NCI-H345 (cell line): ENCODE measurements at places on chromosomes 12 and 14.

DNA sequence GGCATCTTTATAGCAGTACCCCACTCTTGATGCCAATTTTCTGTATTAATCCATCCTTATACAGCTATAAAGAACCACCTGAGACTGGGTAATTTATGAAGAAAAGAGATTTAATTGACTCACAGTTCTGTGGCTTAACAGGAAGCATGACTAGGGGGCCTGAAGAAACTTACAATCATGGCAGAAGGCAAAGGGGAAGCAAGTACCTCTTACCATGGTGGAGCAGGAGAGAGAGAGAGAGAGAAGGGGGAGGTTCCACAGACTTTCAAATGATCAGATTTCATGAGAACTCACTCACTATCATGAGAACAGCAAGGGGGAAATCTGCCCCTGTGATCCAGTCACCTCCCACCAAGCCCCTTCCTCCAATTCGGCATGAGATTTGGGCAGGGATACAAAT, 84.4 kb downstream of the SLC24A4 start:
- DNase-seq: no peak

GRCh38 chr12:69097619-69098368, 141.6 kb upstream of the CPSF6 start:
- no peak for DNase-seq

DNA sequence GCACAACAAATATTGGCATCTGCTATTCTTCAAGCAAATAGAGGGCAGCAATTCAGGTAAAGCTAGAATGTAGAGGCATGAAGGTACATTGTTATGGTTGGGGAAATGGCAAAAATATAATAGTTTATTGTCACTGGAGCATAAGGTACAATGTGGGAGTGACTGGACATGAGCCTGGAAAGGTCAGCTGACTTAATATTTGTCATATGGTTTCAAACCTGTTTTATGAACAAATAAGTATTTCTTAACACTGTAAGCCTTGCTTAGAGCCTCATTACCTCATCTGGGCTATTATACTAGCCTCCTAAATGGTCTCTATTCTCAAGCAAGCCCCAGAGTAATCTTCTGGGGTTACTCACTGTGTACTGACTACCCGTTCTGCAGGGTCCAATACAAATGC, 33.7 kb downstream of the FAM177A1 start:
- DNase-seq: no peak

DNA sequence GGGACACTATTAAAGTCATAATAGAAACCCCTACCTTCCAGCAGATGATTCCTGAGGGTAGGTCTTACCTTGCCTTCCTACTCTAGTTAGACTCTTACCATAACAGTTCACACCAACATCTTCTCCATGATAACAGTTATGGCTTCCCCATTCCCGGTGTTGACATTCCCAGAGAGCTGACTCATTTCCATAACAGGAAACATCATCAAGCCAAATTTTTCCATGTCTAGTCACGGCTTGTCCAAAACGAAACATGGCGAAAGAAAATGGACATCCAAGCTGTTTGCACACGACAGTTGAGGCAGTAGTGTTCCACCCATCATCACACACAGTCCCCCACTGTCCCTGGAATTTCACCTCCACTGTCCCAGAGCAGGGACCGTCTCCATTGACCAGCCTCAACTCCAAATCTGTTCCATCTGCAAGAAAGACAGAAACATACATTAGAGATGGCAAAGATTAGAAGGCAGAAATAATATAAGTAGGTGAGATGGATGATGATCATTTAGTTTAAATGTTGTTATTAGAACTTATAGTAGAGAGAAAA, 10.6 kb downstream of the CD163L1 start:
- no peak for DNase-seq

DNA sequence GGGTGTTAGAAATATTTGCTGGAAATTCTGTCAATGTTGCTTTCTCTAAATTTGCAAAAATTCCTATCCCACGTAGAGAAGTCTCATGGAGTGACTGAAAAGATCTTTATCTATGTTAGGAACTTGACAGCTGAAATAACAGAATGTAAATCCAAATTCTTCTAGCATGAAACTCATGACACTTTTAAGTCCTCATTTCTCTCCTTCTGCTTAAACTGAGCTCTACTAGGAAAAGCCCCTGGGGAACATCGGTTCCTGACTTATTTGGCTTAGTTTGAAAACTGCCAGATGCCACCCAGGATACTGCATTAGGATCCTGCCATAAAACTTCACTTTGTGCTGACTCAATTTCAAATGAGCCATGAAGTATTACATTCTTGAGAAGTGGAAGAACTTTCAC, 426.0 kb downstream of the GALC start:
- DNase-seq: no peak

DNA sequence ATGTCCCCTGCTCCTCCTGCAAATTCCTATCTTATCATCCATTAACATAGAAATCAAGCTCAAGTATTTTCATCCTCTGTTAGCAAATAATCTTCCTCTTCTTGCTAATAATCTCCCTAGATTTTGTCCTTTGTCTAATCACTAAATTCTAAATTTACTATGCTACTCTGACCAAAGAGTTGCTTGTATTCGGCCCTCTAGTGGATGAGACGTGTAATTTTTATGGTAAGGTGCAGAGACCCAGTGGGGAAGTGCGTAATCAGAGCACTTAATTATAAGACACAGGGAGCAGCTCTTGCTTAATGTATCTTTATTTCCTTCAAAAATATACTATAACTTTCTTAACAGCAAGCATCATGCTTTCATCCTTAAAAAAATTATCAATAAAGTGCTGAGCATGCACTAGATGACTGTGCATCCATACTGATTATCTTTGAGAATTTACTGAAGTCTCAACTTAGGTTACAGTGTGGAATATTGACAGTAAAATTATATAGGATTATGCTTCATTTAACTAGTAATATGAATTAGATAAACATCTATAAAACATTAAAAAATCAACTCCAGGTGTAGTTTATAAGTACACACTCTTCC, 212.6 kb downstream of the SLC16A7 start:
- DNase-seq: peak; percentile 26

DNA sequence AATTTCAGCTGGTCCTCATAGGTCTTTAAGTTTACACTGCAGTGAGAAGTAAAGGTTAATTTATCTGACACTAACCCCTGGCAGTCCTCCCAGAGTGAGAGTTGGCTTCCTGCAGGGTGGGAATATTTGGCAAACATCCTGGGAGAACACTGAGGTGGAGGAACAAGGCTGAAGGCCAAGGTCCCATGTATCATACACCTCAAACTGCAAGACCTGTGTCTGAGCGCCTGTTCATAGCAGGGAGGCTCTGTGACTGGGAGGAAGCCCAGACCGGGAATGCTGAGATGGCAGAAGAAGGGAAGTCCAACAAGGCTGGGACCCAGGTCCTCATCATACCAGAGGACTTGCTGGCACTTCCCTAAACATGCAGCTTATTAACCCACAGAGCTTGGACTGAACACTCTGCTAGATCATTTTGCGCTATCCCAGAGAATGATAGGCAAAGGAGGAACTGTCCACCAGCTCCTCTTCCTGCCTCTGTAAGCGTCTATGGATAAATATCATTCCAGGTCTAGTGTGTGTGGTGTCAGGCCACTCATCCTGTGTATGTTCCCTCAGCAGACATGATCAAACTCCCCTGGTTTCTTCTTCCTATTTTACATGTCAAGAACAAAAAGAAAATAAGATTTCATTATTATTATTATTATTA, 199.6 kb upstream of the CNOT2 start:
- no peak for DNase-seq

- DNase-seq: no peak
These were observed 50.2 kb downstream of the EGLN3 start for GRCh38 chr14:33900706-33901105.

DNA sequence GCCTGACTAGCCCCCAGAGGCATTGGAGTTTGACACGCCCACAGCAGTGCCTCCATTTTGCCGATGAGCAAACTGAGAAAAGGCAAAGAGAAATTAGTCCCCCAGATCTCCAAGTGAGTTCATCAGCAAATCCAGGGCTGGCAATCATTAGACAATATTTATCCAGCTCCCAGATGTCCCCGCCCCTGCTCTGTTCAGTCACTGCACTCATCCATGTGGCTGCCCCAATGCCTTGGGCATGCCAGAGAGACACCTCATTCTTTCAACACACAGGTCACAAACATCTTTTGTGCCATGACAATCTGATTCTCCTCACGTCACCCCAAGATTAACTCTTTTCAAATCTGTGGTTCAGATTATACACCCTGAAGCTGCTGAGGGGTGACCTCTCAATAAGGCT, 43.5 kb downstream of the DPF3 start:
- no peak for DNase-seq

- no peak for DNase-seq
These were observed 323.9 kb downstream of the BCL11B start for GRCh38 chr14:98947911-98948595.

DNA sequence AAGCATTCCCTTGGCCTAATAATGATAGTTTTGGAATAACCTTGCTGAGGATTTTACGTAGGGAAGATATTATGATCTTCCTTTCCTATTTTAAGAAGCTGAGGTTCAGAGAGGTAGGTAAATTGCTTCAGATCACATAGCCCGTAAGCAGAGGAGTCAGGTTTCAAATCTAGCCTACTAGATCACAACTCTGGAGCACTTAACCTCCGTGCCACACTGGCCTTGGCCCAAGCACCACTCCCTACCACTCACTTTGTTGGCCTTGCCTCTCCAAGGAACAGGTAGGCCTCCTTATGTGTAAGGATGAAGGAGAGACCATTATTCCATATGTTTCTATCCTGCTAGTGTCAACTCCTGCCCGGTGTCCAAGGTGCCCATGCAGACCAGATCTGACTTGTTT, 12.4 kb upstream of the ACOT1 start:
- no peak for DNase-seq

DNA sequence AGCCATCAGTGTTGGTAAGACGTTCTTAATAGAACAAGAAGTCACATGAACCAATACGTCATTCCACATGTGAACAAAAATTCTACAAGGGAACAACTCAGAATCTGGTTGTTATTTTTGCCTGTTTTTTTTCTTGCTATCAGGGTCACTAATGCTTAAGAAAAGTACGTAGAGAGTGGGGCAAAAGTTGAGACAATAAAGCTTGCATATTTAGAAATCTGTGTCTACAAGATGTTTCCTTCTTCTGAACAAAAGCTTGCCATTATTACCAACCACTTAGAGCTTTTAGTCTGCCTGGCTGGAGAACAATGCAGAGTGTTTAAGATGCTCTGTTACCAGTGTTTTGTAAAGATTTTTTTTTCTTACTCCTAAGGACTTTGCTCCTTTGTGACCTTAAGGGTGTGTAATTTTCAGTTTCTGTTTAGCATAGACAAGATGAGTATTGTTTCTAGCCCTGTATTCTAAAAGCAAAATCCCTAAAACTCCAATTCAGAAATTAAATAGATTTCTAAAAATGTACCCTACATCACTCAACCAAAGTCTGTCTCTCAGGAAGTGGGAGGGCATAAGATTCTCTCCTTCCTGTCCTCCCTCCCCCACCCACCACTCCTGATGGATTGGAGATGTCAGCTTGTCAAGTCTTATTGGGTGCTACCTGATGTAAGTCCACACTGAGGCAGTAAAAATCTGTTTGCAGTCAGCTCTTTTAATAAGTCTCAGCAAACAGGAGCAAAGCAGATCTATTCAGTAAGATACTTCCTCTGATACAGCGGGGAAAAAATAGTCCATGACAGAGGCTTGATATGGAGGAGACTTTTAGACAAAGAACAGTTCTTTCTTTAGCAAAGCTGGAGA, 267.6 kb downstream of the GRIN2B start:
- no peak for DNase-seq

GRCh38 chr12:66156654-66157053, 13.1 kb downstream of the TMBIM4 start:
- DNase-seq: no peak

DNA sequence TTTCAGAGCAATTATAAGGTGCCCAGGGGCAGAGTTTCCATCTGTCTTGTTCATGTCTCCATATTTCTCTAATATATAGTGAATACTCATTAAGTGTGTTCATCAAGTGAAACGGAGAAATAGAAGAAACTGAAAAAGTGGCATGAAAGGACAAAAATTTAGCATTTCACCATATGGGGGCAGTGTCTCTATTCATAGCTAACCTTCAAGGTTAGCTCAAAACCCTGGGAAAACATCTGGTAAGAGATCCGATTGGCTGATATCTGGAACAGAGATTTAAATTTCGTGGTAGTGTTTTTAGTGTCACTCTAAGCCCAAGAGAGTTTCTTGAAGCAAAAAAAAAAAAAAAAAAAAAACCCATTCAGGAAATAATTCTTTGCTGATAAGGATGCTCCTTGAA, 367.5 kb downstream of the DAD1 start:
- DNase-seq: no peak

DNA sequence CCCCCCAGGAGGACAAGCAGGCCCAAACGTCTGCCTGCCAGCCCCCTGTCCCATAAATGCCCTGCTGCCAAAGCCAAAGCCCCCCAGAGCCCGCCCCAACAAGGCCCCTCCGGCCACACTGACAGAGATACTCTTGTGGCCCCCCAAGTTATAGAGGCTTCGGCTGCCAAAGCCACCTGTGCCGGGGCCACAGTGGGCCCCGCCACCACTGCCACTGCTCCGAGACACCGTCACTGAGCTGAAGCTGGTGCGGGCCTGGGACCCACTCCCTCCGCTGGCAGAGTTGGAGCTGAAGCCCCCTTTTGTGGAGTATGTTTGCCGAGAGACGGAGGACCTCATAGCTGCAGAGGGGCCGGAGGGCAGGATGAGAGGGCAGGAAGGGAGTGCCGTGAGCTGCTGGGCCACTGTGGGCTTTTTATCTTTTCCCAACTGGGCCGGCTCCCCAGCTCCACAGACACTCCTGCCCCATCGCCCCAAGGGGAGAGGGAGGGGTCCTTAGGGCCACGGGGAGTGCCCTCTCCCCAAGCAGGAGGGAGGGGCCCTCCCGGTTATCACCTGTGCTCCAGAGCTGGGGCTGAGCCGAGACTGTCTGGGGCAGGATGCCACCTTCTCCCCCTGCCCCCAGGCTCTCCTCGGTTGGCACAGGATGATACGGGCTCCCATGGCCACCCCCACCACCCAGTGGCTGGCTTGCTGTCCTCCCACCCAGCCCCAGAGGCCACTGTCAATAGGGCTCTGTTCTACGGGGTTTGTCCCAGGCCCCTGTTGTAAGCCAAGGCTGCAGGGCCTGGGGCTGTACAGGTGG, at the start of gene KRT79:
TSS of gene KRT79 (minus strand) at position 390 of the 805 bp plus-strand sequence. CDS start at position 339, 51 bp downstream.
- DNase-seq: no peak

DNA sequence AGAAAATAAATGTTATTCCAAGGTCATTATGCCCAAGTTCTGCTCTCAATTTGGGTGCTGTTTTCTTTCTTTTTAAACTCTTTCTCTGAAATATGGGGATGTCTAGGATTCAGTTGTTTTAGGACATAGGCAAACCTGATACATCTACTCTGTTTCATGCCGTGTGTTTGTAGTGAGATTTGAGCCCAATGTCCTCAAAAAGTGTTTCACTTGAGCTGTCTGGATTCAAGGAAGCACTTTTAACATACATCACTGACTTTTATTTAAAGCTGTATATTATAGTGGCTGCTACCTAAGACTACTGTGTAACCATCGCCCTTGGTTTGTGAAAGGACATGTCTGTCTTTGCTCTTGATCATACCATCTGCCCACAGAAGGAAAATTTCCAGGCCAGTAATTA, 709.3 kb upstream of the STXBP6 start:
- DNase-seq: no peak
